AG04450 (cell line): ENCODE measurements at places on chromosomes 16 and 17. TPM values are rescaled to one million over a fixed set of nuclear protein-coding genes. Genes with fewer than 3 reads are reported as not detected.

DNA sequence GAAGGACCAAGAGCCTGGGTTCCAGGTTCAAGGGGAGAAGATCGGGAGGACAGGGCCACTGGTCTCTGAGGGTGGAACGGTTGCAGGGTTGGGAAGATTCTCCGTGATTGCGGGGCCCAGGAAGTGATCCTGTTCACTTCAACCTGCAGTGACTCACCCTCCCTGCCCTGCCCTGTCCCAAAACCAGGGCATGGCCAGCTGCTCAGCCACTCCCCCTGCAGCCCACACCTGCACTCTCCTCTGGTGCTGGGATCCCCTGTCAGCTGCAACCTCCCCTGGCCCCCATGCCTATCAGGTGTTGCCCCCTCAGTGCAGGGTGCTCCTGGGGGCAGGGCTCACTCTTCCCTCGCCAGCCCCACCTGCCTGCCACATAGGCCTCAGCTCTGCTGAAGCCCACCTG lies 1.1 kb downstream of the RUNDC3A start:
- no peak for DNase-seq

GRCh38 chr16:35197656-35198055 lies 1738.2 kb downstream of the TP53TG3F start:
- DNase-seq, result no peak

DNA sequence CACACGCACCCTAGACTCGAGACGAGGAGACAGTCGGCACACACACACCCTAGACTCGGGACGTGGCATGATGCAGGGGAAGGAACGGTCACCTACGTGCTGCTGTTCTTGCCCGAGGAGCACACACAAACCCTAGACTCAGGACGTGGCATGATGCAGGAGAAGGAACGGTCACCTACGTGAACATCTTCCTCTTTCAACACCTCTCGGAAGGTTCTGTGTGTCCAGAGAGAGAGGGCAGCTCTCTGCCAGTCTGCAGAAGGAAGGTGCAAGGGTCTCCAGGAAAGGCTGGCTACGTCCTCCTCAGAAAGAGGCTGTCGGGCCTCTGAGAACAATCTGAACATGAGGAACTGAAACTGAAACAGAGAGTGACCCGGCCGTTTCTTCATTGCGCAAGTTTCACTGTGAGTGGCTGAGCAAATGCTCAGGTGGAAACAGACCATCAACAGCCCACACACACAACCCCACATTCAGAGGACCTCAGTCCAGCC lies 43.4 kb downstream of the ZNF276 start:
- no peak for DNase-seq

- no peak for DNase-seq
These were observed 145.5 kb downstream of the MSI2 start for GRCh38 chr17:57401556-57402488.

GRCh38 chr17:80855196-80855947 lies 136.3 kb upstream of the CHMP6 start:
- no peak for DNase-seq

GRCh38 chr17:38333635-38334295 lies 10.0 kb downstream of the GPR179 start:
- DNase-seq, result no peak

KIF18B gene
- polyA plus RNA-seq, result 2.4 and 2.6 TPM in 2 replicates

KRTAP3-1 gene
- polyA plus RNA-seq, result not detected in 2 replicates

ZNF18 gene
- 7.6 and 8.2 TPM in 2 replicates for polyA plus RNA-seq

STXBP4 gene
- 6.5 and 9.7 TPM in 2 replicates for polyA plus RNA-seq

NPLOC4 gene
- polyA plus RNA-seq, result 66.5 and 77.1 TPM in 2 replicates
